Stimulated activated naive CD8-positive, alpha-beta T cell treated with anti-CD3 and anti-CD28 coated beads, Interleukin-15, amount 100 ng/mL, for 72 hours (primary cell): ENCODE measurements at places on chromosomes 3 and 15.

DNA sequence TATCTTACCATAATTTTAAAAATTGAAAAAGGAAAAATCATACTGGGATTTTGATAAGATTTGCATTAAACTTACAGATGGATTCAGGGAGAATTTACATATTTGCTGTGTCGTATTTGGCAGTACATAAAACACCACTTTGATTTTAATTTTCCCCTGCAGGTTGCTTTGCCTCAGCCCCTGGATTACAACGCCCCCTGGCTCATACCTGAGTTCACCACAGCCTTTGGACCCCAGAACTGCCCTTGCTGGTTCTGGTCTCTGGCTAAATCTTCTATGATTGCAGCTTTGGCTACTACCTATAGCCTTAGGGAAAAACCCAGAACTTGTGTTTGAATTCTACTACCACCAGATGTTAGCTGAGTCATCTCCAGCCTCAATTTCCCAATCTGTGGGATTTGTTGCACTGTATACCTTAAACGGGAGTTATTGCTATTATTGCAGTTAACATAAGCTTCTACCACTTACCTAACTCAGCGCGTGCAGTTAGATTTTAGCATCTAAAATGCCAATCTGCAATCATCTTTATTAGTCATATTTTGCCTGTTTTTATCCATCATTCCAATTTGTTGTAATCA lies 315.7 kb upstream of the GADL1 start:
- no peak for DNase-seq

- DNase-seq: no peak
These were observed 115.0 kb downstream of the NR1D2 start for GRCh38 chr3:24060055-24060454.

- no peak for DNase-seq
These were observed 283.3 kb downstream of the KLF13 start for GRCh38 chr15:31609906-31610305.

DNA sequence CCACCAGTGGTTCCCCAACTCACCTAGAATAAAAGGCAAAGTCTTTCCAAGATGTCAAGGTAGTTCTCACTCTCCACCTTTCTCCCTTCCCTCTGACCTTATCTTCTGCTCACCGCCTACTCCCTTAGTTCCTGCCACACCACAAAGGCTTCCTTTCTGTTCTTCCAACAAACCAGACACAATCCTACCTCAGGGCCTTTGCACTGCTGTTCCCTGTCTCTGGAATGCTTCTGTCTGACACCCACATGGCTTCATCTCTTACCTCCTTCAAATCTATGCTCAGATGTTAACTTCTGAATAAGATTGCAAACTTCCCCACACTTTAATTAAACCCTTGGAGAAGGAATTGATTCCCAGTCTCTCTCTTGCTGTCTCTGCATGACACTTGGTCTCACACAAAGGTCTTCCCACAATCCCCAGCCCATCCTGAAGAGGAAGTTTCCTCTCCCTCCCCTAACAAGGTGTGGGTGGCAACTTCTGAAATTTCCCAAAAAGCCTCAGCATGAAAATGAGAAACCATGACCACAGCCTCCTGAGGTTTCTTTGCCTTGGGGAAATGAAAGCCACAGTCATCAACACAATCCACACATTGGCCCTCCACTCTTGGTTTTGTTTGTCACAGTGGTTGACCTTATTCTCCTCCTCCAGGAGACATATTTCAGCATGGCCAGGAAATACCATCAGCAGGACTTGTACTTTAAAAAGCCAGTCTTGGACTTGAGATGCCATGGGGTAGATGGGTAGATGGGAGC lies 3.0 kb upstream of the RYK start:
- DNase-seq: peak; percentile 21

GRCh38 chr3:11499144-11499543 lies 144.6 kb downstream of the VGLL4 start:
- no peak for DNase-seq
